Left cardiac atrium (tissue), 4 donors: ENCODE measurements at places on chromosomes 6 and 20.

DNA sequence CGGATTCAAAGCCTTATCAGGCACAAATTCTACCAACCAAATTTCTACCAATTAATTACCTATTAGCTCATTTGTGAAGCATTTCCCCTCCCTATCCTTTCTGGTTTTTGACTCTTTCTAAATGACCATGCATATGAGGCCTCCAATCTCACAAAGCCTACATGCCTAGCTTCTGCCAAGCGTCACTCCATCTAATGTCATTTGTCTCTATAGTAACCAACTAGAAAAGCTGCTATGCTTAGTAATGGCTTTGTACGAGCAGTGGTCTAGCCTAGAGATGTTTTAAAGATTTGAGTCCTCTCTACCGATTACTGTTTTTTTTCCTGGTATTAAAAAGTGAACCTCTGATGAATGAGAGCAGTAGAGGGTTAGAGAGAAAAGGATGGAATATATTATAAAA lies 4.8 kb upstream of the ASF1A start:
- no peak for DNase-seq

- no peak for DNase-seq
Measured at GRCh38 chr6:94349227-94349626, 929.9 kb upstream of the EPHA7 start.

DNA sequence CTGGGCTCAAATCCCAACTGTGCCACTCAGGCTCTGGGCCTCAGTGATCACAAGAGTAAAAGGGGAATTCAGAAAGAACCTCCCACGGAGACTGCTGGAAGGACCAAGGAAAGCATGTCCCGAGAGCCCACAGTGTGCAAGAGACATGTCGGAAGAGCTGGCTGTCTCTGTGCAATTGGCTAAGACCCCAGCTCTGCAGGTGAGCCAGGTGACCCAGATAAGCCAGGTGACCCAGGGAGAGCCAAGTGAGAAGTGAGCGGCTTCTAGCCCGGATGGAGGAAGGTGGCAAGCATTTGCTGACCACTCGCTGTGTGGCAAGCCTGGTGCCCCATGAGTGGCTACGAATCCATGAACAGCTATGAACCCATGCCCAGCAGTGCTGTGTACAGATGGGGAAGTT lies 59.1 kb downstream of the RIPOR3 start:
- DNase-seq, result no peak

DNA sequence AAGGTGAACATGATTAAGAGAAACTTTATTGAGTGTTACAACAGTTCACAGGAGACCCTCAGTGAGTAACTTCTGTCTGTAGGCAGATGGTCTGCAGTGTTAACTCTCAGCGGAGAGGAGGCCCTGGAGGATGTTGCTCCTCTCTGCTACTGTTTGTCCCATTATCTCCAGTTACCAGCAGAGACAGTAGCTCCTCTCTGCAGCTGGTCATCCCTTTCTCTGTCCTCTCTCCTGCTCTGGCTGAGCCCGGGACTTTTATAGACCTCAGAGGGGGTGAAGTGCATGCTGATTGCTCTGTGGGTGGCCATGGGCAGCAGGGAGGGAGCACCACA lies 5.7 kb downstream of the GTSF1L start:
- no peak for DNase-seq

GRCh38 chr6:109978174-109979032 lies at the start of gene GPR6:
GPR6 (plus strand) TSS chr6:109978311; CDS start chr6:109979113, 802 bp downstream.
- peak; percentile 65 for DNase-seq

- DNase-seq, result no peak
Measured at GRCh38 chr6:111585241-111585973, 20.3 kb downstream of the TRAF3IP2 start.

DNA sequence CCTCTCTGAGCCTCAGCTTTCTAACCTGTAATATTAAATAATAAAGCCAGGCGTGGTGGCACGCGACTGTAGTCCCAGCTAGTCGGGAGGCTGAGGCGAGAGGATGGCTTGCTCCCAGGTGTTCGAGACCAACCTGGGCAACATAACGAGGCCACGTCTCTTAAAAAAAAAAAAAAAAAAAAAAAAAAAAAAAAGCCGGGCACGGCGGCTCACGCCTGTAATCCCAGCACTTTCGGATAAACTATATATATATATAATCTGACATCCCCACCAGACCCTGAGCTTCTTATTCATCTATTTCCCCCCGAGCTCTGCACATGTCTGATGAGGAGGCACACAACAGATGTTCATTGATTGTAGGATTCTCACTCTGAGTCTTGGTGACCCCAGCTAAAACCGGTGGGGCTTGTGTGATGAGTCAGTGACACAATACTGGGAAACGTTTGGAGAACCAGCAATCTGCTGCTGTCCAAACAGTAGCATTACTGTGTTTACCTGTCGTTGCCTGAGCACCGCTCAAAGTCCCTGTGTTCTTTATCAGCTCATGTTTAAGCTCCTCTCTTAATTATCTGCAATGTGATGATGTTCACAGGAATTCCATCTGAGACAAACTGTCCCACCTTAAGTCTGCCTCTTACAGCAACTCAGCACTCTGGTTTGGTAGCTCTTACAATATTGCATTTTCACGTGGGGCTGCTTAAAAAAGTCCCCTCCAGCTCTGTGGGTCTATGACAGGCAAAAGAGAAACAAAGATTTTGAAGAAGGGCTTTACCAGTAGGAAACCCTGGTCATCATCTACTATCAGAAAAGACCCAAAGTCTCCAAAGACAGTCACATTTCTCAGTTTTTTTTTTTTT lies 1.0 kb upstream of the SPATA2 start:
- no peak for DNase-seq

DNA sequence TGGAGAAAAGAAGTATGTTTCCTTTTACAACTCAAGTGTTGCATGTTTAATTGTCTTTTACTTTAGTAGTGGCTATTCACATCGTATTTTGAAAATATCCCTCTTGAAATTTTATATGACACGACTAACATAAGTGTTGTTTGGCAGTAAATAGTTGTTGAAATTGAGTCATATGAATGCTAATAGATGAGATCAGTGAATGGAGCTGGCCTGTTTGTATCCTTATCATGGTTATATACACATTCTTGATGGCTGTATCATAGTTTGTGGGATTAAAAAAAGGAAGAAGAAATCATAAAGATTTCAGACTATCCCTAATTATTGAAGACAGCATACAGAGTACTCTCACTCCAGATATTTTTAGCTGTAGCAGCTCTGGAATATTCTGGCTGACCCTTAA lies 8.2 kb upstream of the RAE1 start:
- DNase-seq, result no peak

- no peak for DNase-seq
Measured at GRCh38 chr6:10862361-10862760, 19.5 kb downstream of the GCM2 start.

DNA sequence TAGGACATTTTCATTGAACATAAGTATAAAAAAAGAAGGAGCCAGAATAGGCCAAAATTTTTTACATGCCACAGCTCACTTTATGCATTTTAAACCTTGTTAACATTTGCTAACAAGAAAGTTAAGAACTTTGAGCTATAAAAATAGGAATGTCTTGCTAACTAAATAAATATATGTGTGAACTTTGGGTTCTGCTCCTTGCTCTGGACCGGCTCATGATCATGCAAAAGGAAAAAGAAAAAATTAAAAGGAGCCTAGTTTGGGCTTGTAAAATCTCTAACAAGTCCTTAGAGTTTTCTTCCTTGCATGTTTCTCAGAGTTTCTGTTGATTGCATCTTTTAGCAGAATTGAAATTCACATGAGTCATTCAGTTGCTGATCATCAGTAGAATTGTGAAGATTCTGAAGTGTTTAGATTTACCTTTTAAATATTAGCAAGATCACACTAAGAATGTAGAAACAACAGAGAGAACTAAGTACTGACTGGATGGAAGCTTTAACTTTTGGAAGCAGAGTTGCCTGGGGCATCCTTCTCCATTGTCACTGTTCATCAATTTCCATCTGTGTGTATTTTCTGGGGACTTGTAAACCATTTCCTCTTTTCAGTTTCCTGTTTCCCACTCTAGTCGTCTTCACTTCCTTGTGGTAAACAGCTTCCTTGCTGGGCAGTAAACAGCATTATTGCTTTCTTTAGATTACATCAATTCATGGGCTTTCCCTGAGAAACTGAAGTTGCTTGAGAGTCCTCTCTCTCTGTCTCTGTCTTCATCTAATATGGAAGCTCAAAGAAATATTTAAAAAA lies 458.4 kb upstream of the BTBD3 start:
- no peak for DNase-seq

DNA sequence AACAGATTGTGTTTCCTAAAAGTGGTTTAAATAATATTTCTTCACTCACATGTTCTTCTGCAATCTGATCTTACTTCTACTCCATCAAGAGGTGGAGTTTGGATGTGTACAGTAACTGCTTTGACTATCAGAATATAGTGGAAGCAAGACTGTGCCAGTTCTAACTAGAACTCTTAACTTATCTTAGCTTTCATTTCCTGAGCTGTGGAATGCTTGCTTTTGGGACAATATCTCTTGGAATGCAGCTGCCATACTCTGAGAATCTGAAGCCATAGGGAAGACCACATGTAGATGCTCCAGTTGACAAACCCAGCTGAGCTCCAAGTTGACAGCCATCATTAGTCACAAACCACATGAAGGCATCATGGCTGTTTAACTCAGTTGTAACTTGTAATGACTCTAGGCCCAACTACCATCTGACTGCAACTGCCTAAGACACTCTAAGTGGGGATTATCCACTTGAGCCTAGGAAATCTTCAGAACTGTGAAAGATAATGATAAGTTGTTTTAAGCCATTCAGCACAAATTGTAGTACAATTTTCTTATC lies 40.8 kb upstream of the MAN1A1 start:
- no peak for DNase-seq

- DNase-seq, result no peak
Measured at GRCh38 chr6:34146021-34146782, at the start of gene GRM4. GRM4 (minus strand) TSS chr6:34146087; CDS start chr6:34133496, 12,591 bp downstream.

DNA sequence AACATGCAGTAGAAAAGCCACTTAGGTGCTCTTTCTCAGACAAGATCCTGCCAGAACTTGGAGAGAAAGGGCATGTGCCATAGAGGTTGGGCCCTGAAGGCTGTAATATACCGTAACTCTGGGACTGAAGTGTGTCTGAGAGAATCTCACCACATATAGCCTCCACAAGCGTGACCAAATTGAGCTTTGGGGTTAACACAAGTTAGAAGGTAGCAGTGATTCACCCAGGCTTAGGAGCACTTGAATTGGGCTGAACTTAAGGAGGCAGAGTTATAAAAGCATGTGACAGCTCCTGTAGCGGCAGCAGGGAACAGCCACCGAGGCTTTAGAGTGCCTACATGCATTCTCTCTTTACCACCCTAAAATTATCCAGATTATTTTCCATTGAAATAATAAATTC lies 361.6 kb downstream of the PHF3 start:
- no peak for DNase-seq

DNA sequence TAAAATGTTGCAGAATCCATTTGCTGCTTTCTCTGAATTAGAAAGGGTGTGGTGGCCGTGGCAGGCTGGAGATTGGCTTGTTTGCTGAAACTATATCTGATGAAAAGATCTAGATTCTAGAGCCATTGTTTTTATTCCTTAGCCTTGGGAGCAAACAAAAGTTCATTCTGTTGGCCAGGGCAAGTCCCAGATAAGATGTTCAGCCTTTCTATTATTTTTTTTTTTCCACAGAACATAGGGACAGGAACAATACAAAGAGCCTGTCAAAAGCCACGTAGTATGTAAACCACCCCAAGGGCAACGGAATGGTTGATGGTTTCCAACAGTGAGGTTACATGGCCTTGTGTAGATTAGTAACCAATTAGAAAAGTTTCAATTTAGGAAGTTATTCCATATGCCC lies 119.9 kb upstream of the SLC22A16 start:
- DNase-seq, result no peak

DNA sequence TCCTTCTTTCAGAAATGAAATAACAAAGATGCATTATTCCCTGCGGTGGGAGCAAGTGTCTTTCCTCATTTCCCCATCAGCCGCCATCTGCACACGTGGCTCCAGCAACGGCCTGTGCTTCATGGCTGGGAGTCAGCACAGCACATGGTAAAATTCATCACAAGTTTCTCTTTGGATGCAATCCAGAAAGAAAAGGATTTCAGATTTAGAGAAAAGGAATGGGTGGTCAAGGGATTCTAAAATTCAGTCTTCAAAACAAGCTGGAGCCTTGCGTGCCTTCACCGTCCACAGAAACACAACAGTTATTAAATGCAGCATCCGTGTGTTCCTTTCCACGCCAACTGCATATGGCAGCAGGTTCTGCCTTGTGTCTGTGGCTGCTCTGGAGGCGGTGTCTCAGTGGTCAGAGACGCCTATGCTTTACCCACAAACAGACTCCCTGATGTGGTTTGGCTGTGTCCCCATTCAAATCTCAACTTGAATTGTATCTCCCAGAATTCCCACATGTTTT lies 107.6 kb downstream of the THBS2 start:
- no peak for DNase-seq

GRCh38 chr20:39195582-39196021 lies 233.5 kb downstream of the DHX35 start:
- DNase-seq, result no peak

GRCh38 chr6:128860782-128861181 lies 22.2 kb upstream of the LAMA2 start:
- no peak for DNase-seq

- DNase-seq, result no peak
Measured at GRCh38 chr20:23988561-23988960, at the start of gene GGTLC1. GGTLC1 (minus strand) TSS chr20:23988779; CDS start chr20:23986611, 2,168 bp downstream.

DNA sequence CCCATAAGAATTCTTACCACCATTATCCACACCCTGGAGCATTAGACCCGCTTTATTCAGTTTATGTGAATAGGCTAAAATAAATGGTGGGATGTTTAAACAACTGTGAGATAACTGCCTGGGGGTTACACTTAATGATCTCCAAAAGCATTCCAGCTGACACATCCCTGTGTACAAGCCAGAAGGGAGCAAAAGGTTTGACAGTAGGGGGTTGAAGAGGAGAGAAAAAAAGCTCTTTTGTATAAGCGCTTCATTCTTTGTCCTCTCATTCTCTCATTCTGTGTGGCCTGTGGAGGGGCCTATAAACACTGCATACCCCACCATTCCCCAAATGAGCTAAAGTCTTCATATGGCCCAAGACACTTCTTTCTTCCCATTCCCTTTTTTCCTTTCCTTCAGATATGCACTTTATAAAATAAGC lies 30.8 kb upstream of the COL21A1 start:
- DNase-seq, result no peak

DNA sequence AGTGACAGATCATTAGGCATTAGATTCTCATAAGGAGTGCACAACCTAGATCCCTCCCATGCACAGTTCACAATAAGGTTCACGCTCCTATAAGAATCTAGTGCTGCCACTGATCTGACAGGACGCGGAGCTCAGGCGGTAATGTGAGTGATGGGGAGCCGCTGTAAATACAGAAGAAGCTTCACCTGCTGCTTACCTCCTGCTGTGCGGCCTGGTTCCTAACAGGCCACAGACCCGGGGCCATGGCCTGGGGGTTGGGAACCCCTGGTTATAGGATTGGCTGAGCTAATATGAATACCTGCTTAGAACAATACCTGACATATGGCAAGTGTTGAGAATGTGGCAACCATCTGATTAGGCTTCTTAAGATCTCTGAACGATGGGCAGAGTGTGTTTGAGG lies 2.4 kb downstream of the PNPLA1 start:
- DNase-seq, result no peak

- no peak for DNase-seq
Measured at GRCh38 chr20:47380481-47380880, 24.0 kb upstream of the ZMYND8 start.
